ENCODE measurements at places on chromosomes 16 and 17.

GRCh38 chr17:76174037-76174436, 33.0 kb upstream of the FOXJ1 start:
- no peak for DNase-seq

DNA sequence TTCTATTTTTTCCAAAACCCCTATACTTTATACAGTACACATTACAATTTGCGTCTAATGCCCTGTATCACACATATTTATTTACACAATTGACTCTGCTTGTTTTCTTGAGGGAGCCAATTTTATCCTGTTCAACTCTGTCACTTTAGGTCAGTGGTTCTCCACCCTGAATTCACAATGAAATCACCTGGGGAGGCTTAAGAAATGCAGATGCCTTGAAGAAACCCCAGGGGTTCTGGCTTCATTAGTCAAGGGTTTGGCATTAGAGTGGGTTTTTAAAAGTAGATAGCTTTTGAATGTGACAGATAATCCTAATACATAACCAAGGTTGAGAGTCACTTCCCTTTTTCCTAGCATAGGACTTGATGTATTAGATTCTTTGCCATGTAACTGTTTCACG, 398.6 kb upstream of the ERCC4 start:
- DNase-seq = no peak

GRCh38 chr17:77827511-77827910, 131.0 kb upstream of the TNRC6C start:
- DNase-seq = no peak

DNA sequence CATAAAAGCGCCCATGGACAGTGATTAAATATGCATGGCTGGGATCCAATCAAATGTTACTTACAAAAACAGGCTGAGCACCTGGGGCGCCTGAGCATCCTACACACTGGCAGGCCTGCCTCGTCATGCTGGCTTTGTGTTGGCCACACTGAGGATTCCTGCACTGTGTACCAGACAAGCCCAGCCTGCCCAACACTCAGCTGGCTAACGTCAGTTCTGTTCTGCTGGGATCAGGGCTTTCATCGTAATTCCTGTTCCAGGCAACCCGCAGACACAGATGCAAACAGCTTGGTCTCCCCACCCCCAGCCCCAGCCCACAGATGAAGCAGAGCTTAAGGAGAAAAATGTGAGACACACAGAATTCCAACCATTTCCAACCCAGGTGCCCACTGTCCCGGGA, 30.7 kb downstream of the PIMREG start:
- DNase-seq = no peak

DNA sequence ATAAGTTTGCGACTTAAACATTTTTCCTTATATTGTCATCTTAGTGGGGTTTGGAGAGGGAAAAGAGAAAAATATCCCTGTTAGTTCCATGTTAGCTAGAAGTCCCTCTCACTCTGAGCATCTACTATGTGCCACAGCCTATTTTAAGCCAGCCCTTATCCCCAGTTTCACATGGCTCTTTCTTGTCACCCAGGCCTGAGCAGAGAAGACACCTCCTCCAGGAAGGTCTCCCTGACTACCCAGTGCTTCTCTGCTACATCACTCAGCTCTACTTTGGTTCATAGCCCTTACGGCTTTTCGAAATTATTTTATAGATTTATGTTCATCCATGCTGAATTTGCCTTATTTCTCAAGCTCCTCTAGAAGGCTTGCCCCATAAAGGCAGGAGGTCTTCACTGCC, 7.2 kb upstream of the MAP2K3 start:
- DNase-seq = no peak

DNA sequence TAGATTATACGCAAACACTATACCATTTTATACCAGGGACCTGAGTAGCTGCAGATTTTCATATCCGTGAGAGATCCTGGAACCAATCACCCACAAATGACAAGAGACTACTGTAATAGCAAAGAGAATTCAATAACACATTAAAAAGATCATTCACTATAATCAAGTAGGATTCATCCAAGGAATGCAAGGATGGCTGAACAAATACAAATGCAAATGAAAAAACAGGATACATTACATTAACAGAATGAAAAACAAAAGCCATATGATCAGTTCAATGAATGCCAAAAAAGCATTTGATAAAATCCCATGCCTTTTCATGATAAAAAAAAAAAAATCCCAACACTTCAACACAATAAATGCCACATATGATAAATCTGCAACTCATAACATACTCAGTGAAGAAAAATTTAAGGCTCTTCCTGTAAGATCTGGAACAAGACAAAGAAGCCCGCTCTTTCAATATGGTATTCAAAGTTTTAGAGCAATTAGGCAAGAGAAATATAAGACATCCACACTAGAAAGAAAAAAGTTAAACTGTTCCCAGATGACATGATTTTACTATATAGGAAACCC, 29.0 kb downstream of the N4BP1 start:
- no peak for DNase-seq

- no peak for DNase-seq
Measured at GRCh38 chr16:84916850-84917249, 94.5 kb downstream of the ZDHHC7 start.

- no peak for DNase-seq
Measured at GRCh38 chr17:53560953-53561352, 261.8 kb upstream of the KIF2B start.

DNA sequence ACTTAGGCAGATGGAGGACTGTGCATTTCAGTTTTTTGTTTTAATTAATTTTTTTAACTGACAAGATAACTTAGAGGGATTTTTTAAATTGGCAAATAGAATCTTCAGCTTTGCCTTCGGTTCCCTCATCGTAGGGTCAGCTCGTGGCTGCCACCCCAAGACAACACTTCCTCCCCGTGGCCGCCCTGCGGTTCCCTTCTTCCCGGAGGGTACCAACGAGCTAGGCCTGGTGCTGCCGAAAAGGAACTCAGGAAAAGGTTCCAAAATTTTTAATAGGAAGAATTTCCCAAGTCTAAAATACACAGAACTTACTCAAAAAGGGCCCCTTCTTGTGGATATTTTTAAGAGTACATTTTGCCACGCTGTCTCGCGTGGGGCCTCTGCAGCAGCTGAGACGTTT, 210.4 kb upstream of the CHMP6 start:
- no peak for DNase-seq

- DNase-seq = no peak
Measured at GRCh38 chr17:54021418-54021817, 198.7 kb downstream of the KIF2B start.

- DNase-seq = no peak
Measured at GRCh38 chr17:47338026-47338425, 14.3 kb downstream of the EFCAB13 start.

DNA sequence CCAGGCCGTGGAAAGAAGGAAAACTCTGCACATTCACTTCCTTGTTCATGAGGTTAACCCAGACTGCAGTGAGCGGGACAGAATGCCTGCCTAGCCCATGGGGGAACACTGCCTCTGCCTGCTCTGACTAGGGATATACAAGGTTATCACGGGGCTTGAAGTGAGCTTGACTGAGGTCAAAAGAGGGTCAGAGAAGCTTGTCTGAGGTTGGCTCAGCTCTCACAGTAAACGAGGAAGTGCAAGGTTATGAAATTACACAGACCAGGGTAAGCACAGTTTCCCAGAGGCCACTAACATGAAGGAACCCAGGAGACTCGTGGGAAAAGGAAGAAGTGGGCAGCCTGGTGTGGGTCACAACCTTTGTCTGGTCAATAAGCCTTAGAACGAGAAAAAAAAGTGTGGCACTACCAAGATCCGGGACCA, 28.7 kb downstream of the HIC1 start:
- no peak for DNase-seq

DNA sequence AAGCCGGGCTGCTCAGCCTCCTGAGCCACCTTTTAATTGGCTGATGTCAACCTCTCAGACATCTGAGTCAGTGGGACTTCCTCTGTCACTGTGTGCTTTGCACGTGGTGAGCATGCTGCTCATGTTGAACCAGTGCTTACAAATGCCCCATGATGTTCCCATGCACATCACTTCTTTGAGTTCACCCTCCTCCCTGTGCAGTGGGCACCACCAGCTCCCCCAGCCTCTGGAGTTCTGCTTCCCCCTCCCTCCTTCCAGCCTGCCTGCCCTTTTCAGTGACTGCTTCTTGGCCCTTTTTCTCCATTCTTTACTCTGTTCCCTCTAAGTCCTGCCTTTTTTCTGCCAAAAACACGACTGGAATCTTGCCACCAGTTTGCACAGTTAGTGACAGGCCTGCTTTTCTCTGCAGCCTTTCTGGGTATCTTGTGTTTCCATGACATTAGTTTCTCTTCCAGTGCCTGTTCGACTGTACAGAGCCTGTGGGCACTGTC, 41.6 kb downstream of the USP10 start:
- no peak for DNase-seq

GRCh38 chr17:251531-251930, 70.1 kb upstream of the DOC2B start:
- DNase-seq = no peak

- peak; percentile 21 for DNase-seq
Measured at GRCh38 chr16:19980632-19981265, 92.9 kb downstream of the GPR139 start.

GRCh38 chr16:1651094-1651973, 26.7 kb upstream of the JPT2 start:
- no peak for DNase-seq

GRCh38 chr17:44220213-44221083, 973 bp upstream of the UBTF start:
- DNase-seq = no peak

GRCh38 chr17:7388856-7389255, 5.5 kb downstream of the PLSCR3 start:
- DNase-seq = no peak
